ENCODE measurements at places on chromosomes 16 and 17. TPM values are rescaled to one million over a fixed set of nuclear protein-coding genes. Genes with fewer than 3 reads are reported as not detected.

The REXO5 gene
- total RNA-seq: 15.0 TPM

The C16orf92 gene
- not detected for total RNA-seq

The ZNF174 gene
- 12.2 TPM for total RNA-seq

The SOX9 gene
- 27.9 TPM for total RNA-seq

The PRAC2 gene
- not detected for total RNA-seq

The MYL11 gene
- not detected for total RNA-seq

The KRTAP2-2 gene
- total RNA-seq: not detected

The RNF43 gene
- 0.31 TPM for total RNA-seq

The CYGB gene
- total RNA-seq: 1.3 TPM

The HAS3 gene
- total RNA-seq: 9.7 TPM

The ZNF750 gene
- not detected for total RNA-seq

The KRT15 gene
- not detected for total RNA-seq

The MYADML2 gene
- not detected for total RNA-seq

The TPPP3 gene
- 3.8 TPM for total RNA-seq

The TP53TG3C gene
- not detected for total RNA-seq

The CFAP20 gene
- 83.9 TPM for total RNA-seq

The CCL18 gene
- not detected for total RNA-seq

The TM4SF5 gene
- not detected for total RNA-seq

The ACSM5 gene
- 0.31 TPM for total RNA-seq

The SLC12A3 gene
- total RNA-seq: not detected

The GALR2 gene
- total RNA-seq: not detected

The KRTAP2-3 gene
- total RNA-seq: not detected

The PIK3R6 gene
- 0.94 TPM for total RNA-seq

Measured in parietal lobe (tissue), 2 donors.